ENCODE measurements at places on chromosomes 1 and 21.

DNA sequence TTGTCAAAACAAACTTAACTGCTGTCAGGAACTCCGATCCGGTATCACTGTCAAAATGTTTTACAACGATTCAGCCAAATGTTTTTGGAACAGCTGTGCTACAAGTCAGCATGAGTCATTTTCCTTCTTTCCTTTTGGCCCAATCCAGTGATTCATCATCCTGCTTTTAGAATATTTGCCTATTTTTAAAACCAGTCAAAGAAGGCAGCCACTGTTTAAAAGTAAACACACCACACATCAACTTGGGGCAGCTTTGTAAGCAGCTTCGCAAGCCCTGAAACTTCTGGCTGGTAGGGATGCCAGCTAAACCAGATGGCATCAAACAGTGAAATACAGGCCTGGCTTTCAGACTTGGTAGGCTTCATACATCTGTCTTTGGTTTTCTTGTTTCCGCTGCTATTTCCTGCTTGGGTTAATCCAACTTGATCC is 14.9 kb downstream of the MAP3K7CL start:
- DNase-seq: peak; percentile 91

- DNase-seq: no peak
Measured at GRCh38 chr1:36239941-36240637, 15.8 kb downstream of the THRAP3 start.

GRCh38 chr1:97168056-97168455 is 446.5 kb downstream of the PTBP2 start:
- DNase-seq: no peak

GRCh38 chr1:25247829-25248754 is 838 bp upstream of the RSRP1 start:
- no peak for DNase-seq

DNA sequence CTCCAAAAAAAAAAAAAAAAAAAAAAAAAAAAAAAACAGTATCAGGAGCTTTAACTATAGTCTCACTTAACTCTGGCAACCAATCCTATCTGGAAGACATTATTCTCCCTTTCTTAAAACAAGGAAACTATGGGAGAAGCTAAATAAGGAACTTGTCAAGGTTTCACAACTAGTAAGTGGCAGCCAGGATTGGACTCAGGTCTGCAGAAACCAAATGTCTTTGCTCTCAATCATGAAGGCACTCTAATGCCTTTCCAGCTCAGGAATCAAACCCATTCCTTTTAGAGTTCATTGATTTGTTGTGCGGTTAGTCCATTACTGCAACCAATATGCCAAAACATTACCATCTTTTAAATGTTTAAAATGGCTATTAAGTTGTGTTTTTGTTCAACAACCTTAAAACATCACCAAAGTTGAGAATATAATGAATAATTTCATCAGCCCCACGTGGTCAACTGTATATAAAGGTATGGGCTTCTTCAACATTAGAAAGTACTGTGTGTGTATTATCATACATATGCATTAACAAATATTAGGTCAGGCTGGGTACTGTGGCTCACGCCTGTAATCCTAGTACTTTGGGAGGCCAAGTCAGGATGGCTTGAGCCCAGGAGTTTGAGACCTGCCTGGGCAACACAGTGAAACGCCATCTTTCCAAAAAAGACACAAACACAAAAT is 1.5 kb downstream of the EPRS1 start:
- no peak for DNase-seq

- DNase-seq: no peak
Measured at GRCh38 chr1:56404066-56404465, 175.3 kb downstream of the PLPP3 start.

GRCh38 chr1:101907264-101907663 is 89.5 kb downstream of the OLFM3 start:
- DNase-seq: no peak

GRCh38 chr1:29478151-29478791 is 241.9 kb downstream of the PTPRU start:
- no peak for DNase-seq

- DNase-seq: no peak
Measured at GRCh38 chr1:14767075-14767474, 168.6 kb downstream of the KAZN start.

DNA sequence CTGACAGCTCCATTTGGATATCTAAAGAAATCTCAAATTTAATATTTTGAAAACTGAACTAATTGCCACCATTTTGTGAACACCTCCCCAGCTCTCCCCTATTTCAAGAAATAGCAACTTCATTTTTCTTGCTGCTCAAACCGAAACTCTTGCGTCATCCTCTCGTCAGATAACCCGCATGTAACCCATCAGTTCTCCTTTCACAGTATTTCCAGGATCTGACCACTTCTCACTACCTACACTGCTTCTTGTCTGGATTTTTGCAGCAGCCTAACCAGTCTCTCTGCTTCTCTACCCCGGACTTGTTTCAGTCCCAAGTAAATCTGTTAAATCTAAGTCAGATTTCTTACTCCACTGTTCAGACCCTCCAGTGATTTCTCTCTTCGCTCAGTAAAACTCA is 75.6 kb downstream of the MTR start:
- DNase-seq: no peak

GRCh38 chr1:237590386-237590785 is 300.3 kb downstream of the ZP4 start:
- DNase-seq: no peak

DNA sequence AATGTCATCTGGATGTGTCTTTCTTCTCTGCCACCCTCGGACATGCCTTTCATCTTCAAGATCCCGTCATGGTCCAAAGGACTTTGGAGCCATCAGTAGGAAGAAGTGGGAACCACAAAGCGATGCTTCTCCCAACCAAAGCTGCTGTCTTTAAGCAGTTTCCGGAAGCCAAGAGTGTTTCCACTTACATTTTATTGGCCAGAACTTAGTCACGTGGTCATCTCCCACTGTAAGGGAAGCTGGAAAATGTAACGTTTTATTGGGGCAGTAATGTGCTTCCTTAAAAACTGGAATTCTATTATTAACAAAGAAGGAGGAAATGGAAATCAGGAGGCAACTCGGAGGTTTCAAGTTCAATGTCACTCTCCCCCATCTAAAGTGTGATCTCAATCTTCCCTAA is 170.8 kb downstream of the ATG4C start:
- DNase-seq: no peak

DNA sequence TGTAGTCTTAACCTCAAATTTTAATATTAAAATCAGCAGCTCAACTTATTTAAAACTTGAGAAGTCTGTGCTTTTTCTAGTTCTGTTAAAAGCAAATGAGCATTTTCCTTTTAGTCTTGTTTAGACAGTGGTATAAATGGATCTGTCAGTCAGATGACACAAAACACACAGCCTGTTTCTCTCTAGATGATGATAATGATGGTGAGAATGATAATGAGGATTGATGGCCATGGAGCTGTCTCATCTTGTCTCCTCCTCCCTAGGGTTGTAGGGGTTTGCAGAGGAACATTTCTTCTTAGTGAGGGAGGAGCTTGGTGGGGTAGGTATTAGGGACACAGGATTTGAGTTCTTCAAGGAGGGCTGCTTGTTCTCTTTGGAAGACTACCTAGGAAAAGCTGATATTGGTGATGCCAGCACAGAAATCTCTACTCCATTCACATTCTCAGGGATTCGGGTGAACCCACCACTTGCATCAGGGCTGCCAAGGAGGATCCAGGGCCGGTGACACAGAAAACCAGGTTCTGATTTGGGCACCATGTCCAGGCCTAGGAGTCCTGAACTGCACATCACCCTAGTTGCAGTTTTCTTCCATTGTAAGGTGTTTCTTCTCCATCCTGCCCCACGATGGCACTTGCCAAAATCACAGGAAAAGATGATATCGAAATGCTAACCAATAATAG is 147.6 kb downstream of the RHOU start:
- no peak for DNase-seq

DNA sequence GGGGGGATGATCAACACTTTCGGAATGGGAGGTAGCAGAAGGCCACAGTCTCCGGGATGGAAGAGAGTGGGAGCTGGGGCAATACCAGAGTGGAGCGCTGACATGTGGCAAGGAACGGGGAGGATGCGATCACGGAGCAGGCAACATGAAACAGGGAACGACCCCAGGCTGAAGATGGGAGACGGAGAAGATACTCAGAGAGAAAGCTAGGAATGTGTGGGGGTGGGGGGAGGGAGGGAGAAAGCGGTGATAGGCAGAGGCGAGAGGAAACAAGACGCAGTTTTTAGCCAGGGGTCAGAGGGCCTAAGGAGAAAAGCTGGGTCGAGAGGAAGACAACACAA is 577 bp downstream of the RAB3GAP2 start:
- DNase-seq: no peak

DNA sequence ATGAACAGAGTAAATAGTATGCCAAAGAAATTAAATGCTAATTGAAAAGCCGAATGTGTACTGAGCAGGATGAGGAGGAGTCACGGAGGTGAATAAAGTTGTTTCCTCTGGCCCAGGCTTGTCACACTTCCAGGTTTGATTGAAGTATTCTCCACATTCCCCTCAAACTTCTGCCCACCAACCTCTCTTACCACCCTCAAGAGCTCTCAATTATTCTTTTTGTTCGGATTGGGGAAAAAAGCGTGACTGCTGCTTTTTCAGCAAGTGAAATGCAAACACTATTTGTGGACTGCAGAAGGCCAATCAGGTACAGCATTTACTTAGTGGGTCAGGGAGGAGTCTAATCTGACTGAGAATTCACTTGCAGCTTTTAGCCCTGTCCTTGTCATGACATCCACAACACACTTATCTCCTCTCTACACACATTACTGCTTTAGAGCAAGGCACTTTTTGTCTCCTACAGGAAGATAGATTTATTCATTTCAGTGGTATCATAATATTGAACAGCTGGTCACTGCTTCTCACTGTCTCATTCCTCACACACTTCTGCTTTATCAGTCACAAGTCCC is 375.6 kb upstream of the PRMT6 start:
- no peak for DNase-seq

DNA sequence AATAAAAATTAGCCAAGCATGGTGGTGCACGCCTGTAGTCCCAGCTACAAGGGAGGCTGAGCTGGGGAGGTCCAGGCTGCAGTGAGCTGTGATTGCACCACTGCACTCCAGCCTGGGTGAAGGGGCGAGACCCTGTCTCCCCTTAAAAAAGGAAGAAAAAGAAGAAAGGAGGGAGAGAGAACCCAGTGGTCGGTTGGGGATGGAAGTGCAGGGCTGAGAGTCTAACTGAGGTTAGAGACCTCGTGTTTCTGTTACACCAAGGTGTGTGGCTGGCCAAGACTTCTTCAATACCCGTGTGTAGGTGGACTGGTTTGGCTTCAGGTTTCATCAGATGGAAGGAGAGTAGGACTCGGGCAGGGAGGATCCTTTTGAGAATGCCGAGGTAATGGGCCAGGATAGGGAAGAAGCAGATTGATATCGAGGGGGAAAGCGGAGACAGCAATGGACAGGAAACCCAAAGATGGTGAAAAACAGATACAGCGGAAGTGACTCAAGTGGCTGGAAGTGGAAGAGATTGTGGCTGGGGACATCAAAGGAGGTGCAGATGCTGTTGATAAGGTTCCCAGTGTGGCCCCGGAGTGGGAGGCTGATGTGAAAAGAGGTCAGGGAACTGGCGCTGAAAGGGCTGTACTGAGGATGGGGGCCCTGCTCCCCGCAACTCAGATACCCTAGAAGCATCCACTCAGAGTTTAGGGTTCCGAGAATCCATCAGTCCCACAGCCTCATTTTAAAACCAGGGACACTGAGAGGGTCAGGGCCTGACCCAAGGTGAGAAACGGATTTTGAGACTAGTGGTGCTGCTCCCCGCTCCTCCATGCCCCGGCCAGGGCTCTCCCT is 681 bp upstream of the UBXN10 start:
- no peak for DNase-seq

- DNase-seq: peak; percentile 54
Measured at GRCh38 chr1:78005755-78006154, 1.0 kb downstream of the DNAJB4 start.

GRCh38 chr1:67404212-67404620 is 26.0 kb downstream of the SERBP1 start:
- DNase-seq: no peak

DNA sequence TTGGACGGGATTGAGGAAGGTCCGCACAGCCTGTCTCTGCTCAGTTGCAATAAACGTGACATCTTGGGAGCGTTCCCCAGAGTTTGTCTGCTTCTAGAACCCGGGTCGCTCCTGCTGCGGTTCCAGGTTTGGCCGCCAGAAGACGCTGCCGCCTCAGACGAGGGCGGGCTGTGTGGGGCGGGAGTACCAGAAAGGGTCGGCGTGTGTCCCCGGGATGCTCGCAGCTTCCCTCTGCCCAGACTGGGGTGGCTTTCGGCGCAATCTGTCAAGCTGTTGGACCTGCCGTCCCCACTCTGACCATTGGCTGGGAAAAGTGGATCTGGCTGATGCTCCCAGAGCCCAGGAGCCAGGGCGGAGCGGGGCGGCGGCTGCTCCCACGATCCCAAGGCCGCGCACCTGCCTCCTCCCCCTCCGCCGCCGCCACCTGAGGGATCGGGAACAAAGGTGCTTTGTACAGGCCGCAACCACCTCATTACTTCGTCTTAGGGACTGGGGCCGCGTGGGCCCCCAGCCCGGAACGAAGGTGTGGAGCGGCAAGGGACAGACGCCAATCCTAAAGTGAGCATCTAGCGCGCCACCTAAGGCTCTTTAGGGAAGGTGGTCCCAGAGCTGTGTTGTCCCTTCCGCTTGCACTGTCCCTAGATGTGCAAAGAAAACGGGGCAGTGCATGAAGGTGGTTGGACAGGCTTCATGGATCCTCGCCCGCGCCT is 683 bp upstream of the EFNA4 start:
- peak; percentile 47 for DNase-seq

DNA sequence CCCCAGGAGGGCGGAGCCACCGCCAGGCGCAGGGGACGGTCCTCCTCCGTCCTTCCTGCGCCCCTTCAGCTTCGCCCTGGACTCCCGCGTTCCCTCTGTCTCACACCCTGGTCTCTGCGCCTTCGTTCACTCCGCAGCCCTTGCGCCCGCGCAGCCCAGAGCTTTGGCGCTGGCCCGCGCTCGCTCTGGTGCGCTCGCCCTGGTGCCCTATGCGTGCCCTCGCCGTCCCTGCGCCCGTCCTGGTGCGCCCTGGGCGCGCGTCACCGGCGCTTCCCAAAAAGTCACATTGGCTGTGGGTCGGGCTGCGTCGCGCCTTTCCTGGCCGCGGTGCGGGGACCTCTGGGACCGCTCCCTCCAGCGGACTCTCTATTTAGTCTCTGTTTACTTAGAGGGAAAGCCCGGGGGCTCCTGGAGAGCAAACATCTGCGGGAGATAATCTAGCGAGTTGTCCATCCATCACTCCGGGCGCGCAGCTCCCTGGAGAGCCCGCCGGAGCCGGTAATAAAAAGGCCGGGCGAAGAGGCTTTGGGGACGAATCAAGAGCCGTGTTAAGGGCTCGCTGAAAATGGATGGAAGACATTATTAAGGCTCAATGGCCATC is 178.6 kb downstream of the PRDM16 start:
- DNase-seq: no peak

GRCh38 chr1:64155278-64155677 is 48.1 kb upstream of the UBE2U start:
- no peak for DNase-seq

DNA sequence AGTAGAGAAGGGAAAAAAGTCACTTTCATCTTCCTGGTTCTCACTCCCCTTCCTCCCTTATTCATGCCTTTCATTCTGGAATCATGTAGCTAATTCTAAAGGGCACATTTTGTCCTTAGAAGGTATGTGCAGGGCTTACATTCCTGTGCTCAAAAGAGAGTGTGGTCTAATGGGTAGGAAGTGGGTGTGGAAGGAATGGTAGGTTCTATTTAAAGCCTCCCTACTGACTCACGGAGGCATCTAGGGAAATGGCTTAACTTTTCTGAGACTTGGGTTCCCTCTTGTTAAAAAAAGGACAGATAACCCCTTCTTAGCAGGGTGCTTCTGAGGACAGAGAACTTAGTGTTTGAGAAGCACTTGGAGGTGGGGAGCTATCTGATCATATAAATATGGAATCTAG is 249.3 kb upstream of the DUSP10 start:
- DNase-seq: no peak
